ENCODE measurements at places on chromosomes 2 and 18. TPM values are rescaled to one million over a fixed set of nuclear protein-coding genes. Genes with fewer than 3 reads are reported as not detected.

The CPS1 gene
- total RNA-seq, result 9.4 TPM

DNA sequence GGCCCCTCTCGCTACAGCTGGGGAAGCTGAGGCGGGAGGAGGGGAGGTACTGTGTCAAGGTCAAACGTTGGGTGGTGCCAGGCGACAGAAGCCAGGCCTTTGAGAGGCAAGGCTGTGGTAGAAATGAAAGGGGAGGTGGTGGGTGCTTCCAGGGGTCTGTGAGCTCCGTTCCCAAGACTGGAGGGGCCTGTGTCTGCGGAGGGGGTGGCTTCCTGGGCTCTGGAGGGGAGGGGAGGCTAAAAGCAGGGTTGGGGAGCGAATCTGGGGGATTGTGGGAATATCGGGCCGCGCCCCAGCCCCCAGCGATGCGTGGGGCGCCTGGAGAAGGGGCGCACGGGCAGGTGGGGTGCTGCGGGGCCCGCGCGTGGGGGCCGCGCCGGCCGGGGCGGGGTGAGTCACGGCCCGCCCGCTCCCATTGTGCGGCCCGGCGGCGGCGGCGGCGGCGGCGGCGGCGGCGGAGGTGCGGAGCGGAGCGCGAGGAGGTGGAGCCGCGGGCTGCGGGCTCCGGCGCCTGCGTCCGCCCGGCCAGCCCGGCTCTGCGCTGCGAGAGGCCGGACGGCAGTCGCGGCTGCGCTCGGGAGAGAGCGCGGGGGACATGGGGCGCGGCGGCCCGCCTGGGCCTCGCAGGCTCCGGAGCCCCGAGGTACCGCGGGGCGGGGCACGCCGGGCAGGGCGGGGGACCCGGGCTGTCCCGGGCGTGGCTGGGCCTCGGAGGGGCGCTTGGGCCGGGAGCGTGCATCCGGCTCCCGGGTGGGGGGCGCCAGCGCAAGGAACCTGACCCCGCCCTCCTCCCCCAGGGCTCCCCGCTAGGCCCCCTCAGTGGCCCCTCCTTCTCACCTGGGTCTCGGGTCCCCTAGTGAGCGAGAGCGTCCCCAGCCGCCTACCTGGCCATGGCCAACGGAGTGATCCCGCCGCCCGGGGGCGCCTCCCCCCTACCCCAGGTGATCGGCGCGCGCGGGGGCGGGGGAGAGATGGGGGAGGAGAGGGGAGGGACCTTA lies at the start of gene SLC4A3:
Gene SLC4A3 (plus strand): TSS at position 528 of the 998 bp plus-strand sequence. CDS start 363 bp downstream, at position 891.
- H3K36me3 ChIP-seq, result no peaks in the 10 kb centered on the region
- H3K27ac ChIP-seq, result no peak within 1 kb of the TSS
- DNase-seq, result no peak
- H3K4me1 ChIP-seq, result peaks cover 3% of the 10 kb centered on the region
- peak within 1 kb of the TSS; percentile 67 for H3K4me3 ChIP-seq
- H3K27me3 ChIP-seq, result no peaks in the 10 kb centered on the region

The SPP2 gene
- total RNA-seq, result not detected

- peaks cover 15% of the 10 kb centered on the region for H3K36me3 ChIP-seq
- H3K4me3 ChIP-seq, result peak overlapping the region; percentile 89
- H3K27ac ChIP-seq, result peak overlapping the region; percentile 93
- H3K4me1 ChIP-seq, result peaks cover 26% of the 10 kb centered on the region
- DNase-seq, result no peak
Observed at GRCh38 chr2:216689397-216689796, 6.0 kb downstream of the IGFBP5 start.

DNA sequence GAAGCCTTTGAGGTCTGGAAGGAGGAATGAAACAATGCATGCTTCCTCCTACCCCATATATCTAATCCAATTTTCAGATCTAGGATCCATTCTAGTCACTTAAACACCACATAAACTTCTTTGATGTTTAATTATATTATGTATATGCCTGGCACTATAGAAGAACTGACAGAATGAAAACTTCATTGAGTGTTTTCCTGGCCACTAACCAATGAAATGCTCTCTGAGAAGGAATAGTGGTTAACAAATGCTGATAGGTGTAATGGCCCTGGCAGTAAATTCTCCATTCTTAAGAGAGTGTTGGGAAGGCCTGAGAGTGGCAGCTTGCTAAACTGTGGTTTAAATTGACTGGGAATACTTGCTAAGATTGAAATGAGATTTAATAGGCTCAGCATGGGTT lies 710.0 kb downstream of the LRRTM4 start:
- no peaks in the 10 kb centered on the region for H3K27me3 ChIP-seq
- no peak overlapping the region for H3K27ac ChIP-seq
- no peak overlapping the region for H3K4me3 ChIP-seq
- no peaks in the 10 kb centered on the region for H3K36me3 ChIP-seq
- DNase-seq, result no peak

The CD207 gene
- not detected for total RNA-seq

- no peak overlapping the region for H3K27ac ChIP-seq
- H3K27me3 ChIP-seq, result no peaks in the 10 kb centered on the region
Observed at GRCh38 chr2:176746411-176746810, 466.2 kb upstream of the HNRNPA3 start.

The TMEM87B gene
- total RNA-seq, result 11.7 TPM

- no peaks in the 10 kb centered on the region for H3K36me3 ChIP-seq
- H3K4me3 ChIP-seq, result no peak overlapping the region
- H3K27me3 ChIP-seq, result no peaks in the 10 kb centered on the region
- H3K4me1 ChIP-seq, result peaks cover 5% of the 10 kb centered on the region
Observed at GRCh38 chr2:216838151-216838550, 21.7 kb downstream of the TNP1 start.

GRCh38 chr18:58502628-58503027 lies 126.3 kb downstream of the ALPK2 start:
- H3K4me1 ChIP-seq, result no peaks in the 10 kb centered on the region
- no peak overlapping the region for H3K27ac ChIP-seq
- H3K36me3 ChIP-seq, result no peaks in the 10 kb centered on the region
- no peak for DNase-seq
- no peak overlapping the region for H3K4me3 ChIP-seq
- H3K27me3 ChIP-seq, result no peaks in the 10 kb centered on the region

DNA sequence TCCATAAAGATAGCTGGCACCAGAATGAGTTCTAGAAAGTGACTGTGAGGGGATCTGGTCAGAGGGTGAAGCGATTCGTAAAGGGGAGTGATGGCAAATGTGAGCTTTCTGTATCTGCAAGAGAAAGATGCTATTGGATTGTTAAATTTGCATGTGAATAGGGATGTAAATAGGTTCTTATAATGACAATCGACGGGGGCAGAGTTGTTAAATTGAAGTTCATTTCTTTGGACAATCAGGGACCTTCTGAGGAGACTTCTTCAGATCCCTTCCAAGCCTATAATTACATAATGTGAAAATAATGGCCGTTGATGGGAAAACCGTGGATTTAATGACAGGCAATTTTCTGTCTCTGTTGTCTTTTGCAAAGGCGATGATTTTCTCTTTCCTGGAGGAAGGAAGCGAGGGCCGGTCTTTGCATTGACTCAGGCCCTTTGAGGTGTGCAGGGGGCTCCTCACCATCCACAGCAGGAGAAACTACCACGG lies 52.2 kb upstream of the TMEM18 start:
- H3K4me3 ChIP-seq, result no peak overlapping the region
- no peaks in the 10 kb centered on the region for H3K27me3 ChIP-seq
- no peak overlapping the region for H3K27ac ChIP-seq
- DNase-seq, result no peak
- H3K4me1 ChIP-seq, result no peaks in the 10 kb centered on the region
- no peaks in the 10 kb centered on the region for H3K36me3 ChIP-seq

DNA sequence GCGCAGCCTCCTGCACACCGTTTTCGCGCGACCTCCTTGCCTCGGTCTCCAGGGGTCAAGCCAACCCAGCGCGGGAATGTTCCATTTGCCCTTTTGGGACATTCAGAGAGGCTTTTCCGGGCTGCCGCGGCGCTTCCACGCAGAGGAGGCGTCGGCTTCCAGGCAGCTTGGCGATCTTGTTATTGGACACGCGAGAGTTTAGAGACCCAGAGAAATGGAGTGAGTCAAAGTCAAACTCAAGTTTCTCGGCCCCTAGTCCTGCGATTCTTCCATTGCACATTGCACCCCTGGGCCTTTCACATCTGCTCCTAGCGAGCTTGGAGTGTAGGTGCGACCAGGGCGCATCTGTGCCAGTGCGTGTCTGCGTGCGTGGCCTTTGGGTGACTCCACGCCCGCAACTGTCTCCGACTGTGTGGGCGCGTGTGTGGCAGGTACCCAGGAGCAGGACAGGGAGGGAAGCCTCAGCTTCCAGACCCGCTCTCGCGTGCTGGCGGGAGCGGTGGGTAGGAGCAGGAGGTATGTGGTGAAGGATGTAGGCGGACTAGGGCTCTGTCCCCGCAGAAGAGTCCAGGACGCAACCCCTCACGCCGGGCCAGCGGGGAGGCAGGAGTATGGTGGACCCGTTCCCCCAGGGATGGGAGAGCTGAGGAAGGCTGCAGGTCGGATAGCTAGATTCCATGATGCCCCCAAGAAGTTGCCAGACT lies 13.5 kb downstream of the SIX3 start:
- H3K36me3 ChIP-seq, result no peaks in the 10 kb centered on the region
- peaks cover 23% of the 10 kb centered on the region for H3K4me1 ChIP-seq
- H3K27me3 ChIP-seq, result peaks cover 14% of the 10 kb centered on the region
- H3K4me3 ChIP-seq, result peak overlapping the region; percentile 33
- no peak for DNase-seq

DNA sequence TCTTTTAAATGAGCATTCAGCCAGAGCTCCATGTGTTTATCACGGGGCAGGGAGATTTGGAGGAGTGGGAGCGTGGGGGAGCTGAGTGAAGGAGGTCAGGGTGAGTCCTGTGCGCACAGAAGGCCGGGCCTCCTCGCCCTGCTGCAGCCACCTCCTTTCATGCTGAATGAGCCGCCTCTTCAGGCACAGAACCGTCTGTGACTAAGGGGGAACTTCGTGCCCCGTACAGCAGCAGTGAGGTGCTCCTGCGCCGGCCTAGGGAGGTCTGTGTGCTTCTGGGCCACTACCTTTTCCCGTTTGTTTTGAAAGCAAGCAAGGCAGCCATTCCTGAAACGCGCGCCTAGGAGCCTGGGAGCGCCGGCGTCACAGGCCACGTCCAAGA lies 27.1 kb upstream of the ZNF516 start:
- H3K36me3 ChIP-seq, result no peaks in the 10 kb centered on the region
- no peak overlapping the region for H3K27ac ChIP-seq
- no peaks in the 10 kb centered on the region for H3K27me3 ChIP-seq
- H3K4me1 ChIP-seq, result no peaks in the 10 kb centered on the region
- no peak for DNase-seq

The IFIH1 gene
- total RNA-seq, result 11.8 TPM

GRCh38 chr2:108388045-108388444 lies 10.3 kb downstream of the SULT1C4 start:
- H3K4me1 ChIP-seq, result no peaks in the 10 kb centered on the region
- H3K36me3 ChIP-seq, result no peaks in the 10 kb centered on the region
- no peak overlapping the region for H3K27ac ChIP-seq
- H3K4me3 ChIP-seq, result no peak overlapping the region
- no peak for DNase-seq

The RNF144A gene
- total RNA-seq, result 1.8 TPM

DNA sequence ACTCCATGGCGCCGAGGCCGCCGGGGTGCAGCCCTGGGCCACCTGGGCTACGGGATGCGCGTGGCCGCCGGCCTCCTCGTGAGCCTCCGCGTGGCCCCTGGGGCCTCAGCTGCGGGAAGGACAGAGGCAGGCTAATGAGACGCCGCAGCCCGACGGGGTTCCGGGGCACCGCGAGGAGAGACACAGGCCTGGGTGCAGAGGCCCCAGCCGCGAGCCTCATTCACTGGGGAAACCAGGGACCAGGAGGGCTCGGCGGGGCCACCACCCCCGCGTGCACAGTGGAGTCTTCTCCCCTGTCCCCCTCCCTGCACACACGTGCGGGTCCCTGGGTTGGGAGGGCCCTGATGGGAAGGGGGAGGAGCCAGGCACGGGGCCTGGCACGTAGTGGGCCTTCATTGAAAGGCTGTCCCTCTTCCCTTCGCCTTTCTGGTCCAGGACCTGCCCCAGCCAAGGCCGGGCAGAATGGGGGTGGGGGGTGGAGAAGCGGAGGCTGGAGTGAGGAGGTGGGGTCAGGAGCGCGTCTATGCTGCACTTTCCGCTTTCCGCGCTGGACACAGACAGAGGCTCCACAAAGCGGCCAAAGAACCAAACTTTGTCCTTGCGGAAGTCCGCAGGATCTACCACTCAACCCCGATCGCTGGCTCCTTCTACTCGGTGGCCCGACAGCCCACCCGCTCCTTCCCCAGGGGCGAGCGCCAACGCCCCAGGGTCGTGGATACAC lies 9.1 kb downstream of the ALPP start:
- no peaks in the 10 kb centered on the region for H3K4me1 ChIP-seq
- no peaks in the 10 kb centered on the region for H3K36me3 ChIP-seq
- H3K4me3 ChIP-seq, result no peak overlapping the region
- no peak for DNase-seq

The KRTCAP3 gene
- not detected for total RNA-seq

DNA sequence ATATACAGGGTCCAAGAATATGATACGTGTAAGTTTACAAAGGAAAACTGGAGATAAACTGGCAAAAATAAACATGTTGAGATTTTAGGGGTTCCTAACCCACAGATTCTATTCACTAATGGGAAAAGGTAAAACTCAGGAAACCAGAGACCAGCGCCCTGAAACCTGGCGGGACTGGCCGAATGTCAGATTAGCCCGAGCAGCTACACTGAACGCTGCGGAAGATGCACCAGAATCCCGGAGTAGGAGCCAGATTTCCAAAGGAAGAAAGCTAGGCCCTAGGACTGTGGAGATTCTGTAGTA lies 679 bp upstream of the WDR75 start:
- peak overlapping the region; percentile 79 for H3K4me3 ChIP-seq
- H3K36me3 ChIP-seq, result no peaks in the 10 kb centered on the region
- peaks cover 14% of the 10 kb centered on the region for H3K4me1 ChIP-seq
- peak overlapping the region; percentile 94 for H3K27ac ChIP-seq
- no peaks in the 10 kb centered on the region for H3K27me3 ChIP-seq
- DNase-seq, result no peak

DNA sequence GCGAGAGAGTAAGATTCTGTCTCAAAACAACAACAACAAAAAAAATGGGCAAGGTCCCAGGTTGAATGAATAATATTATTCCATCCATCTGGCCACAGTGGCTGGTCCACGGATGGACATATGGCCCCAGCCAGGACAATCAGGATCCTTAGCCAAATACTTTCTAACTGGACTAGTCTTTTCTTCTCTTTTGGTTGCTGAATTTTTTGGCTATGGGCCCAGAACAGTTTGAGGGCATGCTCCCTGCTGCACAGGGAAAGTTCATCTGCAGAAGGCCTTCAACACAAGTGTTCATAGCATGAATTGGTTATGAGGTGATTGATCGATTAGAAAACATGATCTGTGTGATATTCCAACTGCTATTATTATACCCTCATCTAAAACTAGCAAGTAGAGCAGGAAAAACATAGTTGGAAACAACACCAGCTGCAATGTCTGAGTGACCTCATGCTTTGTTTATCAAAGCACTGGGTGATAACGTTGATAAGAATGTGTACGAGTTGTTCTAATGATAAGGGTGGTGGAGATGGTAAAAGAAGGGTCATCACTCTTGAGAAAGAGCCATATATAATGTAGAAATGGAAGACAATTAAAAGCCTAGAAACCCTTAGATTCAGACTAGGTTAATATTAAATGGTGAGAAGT lies 47.8 kb upstream of the RNF103 start:
- no peaks in the 10 kb centered on the region for H3K27me3 ChIP-seq
- H3K4me1 ChIP-seq, result no peaks in the 10 kb centered on the region
- DNase-seq, result no peak
- H3K27ac ChIP-seq, result no peak overlapping the region

The CYBRD1 gene
- total RNA-seq, result 222 TPM

The PDE1A gene
- 4.8 TPM for total RNA-seq

The GFPT1 gene
- 25.7 TPM for total RNA-seq

The POTEJ gene
- total RNA-seq, result not detected

The REG1B gene
- total RNA-seq, result not detected

The EPAS1 gene
- 1,738 TPM for total RNA-seq
